Heart right ventricle (tissue), 16 donors: ENCODE measurements at places on chromosomes 7 and 10. TPM values are rescaled to one million over a fixed set of nuclear protein-coding genes. Genes with fewer than 3 reads are reported as not detected.

MKI67 gene
- total RNA-seq = 1.0 TPM

LRRC18 gene
- not detected for total RNA-seq

DNA sequence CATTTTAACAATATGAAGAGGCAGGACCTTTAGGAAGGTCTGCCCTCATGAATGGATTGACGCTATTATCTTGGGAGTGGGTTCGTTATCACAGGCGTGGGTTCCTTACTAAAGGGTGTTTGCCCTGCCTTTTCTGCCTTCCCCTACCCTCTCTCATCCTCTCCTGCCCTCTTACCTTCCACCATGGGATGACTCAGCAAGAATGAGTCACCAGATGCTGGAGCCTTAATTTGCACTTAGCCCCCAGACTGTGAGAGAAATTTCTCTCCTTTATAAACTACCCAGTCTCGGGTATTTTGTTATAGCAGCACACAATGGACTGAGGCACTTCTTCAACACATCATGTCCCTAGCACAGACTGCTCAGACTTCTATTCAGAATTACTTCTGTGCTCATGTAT is 31.4 kb upstream of the ZNF32 start:
- no peak for DNase-seq
- no peak overlapping the region for H3K27ac ChIP-seq
- H3K4me1 ChIP-seq = peaks cover 6% of the 10 kb centered on the region

GRCh38 chr10:116307455-116307854 is 16.8 kb upstream of the CCDC172 start:
- H3K27ac ChIP-seq = no peak overlapping the region
- no peaks in the 10 kb centered on the region for H3K4me1 ChIP-seq
- DNase-seq = no peak
- H3K36me3 ChIP-seq = no peaks in the 10 kb centered on the region

- H3K27me3 ChIP-seq = no peaks in the 10 kb centered on the region
- peaks cover 7% of the 10 kb centered on the region for H3K4me1 ChIP-seq
- no peak overlapping the region for H3K27ac ChIP-seq
- no peak overlapping the region for H3K4me3 ChIP-seq
- DNase-seq = no peak
These were observed 383.8 kb downstream of the TNS3 start for GRCh38 chr7:47198159-47198558.

GRCh38 chr10:121609426-121610380 is 11.5 kb upstream of the FGFR2 start:
- no peak for DNase-seq
- H3K27me3 ChIP-seq = peaks cover 56% of the 10 kb centered on the region
- H3K27ac ChIP-seq = no peak overlapping the region
- H3K4me1 ChIP-seq = no peaks in the 10 kb centered on the region
- no peak overlapping the region for H3K4me3 ChIP-seq

DNA sequence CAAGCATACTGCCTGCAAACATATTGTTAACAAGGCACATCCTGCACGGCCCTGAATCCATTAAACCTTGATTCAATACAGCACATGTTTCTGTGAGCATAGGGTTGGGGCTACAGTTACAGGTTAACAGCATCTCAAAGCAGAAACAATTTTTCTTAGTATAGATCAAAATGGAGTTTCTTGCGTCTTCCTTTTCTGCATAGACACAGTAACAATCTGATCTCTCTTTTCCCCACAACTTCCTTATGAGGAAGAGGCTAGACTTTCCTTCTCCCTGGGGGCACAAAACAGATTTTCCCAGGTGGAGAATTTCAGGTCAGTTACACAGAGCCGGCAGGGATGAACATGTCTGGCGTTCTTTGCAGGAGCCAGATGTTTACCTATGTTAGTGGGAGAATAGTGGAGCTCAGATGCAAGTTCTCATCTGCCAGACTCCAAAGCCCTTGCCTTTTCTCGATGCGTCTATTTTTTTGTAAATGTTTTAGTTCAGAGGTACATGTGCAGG is 37.5 kb upstream of the PFKFB3 start:
- no peak for DNase-seq
- peaks cover 6% of the 10 kb centered on the region for H3K4me1 ChIP-seq
- no peak overlapping the region for H3K4me3 ChIP-seq
- H3K27ac ChIP-seq = peak overlapping the region; percentile 91

DNA sequence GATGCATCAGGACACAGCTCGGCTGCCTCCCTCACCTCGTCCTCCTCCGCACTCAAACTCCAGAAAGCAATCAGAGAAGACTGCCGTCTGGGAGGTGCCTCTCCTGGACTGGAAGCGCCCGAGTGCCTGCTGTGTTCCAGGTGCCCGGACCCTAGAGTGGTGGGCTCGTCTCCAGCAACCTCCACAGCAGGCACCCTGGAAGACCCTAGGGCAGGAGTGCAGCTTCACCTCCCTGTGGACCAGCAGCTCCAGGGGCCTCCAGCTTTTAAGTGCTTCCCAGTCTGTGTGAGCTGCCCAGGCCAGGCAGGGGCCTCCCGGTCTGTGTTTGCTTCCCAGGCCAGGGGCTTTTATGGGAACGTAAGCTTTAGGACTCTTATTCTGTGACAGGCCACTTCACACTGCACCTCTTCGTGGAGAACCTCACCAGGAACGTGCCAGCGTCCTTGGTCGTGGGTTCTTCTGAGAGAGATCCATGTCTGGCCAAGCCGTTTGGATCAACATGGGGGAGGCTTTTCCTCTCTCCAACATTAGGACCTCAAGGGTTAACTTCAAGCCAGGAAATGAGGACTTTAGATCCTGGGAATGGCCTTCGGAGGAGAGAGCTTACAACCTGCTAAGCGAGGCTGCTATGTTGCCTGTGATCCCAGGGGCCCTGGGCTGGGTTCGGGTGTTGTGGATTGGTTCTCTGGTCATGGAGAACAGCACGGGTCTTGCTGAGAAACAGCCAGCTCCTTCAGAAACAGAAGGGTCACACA is 5.9 kb upstream of the PWWP2B start:
- no peak for DNase-seq
- H3K4me1 ChIP-seq = peaks cover 11% of the 10 kb centered on the region
- no peak overlapping the region for H3K27ac ChIP-seq
- no peak overlapping the region for H3K4me3 ChIP-seq
- H3K27me3 ChIP-seq = no peaks in the 10 kb centered on the region
- no peaks in the 10 kb centered on the region for H3K36me3 ChIP-seq

DNA sequence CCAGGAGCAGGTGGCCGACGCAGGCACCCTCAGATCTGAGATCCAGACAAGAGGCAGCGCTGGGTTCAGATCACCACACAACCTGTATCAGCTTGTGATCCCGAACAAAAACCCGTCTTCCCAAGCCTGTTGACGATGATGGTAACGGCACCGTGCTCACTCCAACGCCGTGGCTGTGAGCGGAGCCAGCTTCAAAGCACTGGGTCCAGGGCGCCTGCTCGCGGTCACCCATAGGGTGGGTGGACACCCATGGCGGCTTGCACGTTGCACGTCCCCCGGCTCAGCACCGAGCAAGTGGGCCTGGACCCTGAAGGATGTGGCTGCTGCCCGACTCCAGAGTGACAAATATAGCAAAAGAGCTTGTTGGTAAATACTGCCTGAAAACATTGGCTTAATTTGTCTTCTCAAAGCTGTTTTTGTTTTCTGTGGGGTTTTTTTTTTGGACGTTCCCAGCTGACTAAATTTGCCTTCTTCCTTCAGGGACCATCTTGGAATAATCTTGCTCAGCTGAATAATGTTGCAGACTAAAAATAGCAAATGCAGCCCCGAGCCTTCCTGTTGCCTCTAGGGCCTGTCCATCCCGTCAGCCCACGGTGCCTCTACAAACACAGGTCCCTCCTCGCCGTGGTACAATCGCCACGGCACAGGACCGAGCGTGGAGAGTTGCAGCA is 41.0 kb downstream of the FOXK1 start:
- peak overlapping the region; percentile 97 for H3K27ac ChIP-seq
- DNase-seq = no peak
- no peak overlapping the region for H3K4me3 ChIP-seq
- H3K4me1 ChIP-seq = peaks cover 79% of the 10 kb centered on the region
- no peaks in the 10 kb centered on the region for H3K36me3 ChIP-seq

- H3K27ac ChIP-seq = no peak overlapping the region
- no peak for DNase-seq
- H3K4me3 ChIP-seq = no peak overlapping the region
- H3K4me1 ChIP-seq = no peaks in the 10 kb centered on the region
- H3K36me3 ChIP-seq = no peaks in the 10 kb centered on the region
These were observed 48.0 kb downstream of the JCAD start for GRCh38 chr10:30011396-30011795.

DNA sequence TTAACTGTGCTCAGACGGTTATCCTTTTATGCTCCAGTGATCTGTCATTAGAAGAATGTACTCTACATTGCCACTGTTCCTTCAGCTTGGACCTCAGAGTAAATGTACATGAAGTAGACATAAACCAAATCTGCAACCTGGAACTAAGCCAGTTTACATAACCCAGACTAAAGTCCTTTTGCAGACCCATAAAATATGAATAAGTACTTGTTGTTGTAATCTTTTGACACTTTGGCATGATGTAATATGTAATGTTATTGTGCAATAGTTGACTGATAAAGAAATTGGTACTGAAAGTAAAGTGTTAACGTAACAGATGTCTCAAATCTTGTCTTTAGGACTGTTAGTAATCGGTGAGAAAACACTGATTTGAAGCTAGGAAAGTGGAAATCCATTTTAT is 115.8 kb upstream of the SORCS1 start:
- H3K27ac ChIP-seq = no peak overlapping the region
- H3K27me3 ChIP-seq = no peaks in the 10 kb centered on the region
- no peak for DNase-seq
